NB4 (cell line): ENCODE measurements at places on chromosomes 3 and 15.

GRCh38 chr3:128567705-128568356 is 74.8 kb upstream of the GATA2 start:
- DNase-seq, result no peak

GRCh38 chr3:124587053-124587408 is 143.2 kb upstream of the UMPS start:
- DNase-seq, result no peak

GRCh38 chr15:99963096-99963825 is 230.0 kb upstream of the LYSMD4 start:
- DNase-seq, result no peak

DNA sequence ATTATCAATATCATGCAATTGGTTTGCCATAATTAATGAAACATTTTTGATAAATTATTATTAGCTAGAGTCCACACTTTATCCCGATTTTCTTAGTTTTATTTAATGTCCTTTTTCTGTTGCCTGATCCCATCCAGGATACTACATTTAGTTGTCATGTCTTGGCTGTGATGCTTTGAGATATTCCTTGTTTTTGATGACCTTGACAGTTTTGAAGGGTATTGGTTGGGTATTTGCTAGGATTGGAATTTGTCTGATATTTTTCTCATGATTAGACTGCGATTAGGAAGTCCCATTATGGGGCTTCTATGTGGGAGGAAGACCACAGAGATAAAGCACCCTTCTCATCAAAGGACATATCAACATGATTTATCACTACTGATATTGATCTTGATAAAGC is 43.0 kb downstream of the CGNL1 start:
- DNase-seq, result no peak

DNA sequence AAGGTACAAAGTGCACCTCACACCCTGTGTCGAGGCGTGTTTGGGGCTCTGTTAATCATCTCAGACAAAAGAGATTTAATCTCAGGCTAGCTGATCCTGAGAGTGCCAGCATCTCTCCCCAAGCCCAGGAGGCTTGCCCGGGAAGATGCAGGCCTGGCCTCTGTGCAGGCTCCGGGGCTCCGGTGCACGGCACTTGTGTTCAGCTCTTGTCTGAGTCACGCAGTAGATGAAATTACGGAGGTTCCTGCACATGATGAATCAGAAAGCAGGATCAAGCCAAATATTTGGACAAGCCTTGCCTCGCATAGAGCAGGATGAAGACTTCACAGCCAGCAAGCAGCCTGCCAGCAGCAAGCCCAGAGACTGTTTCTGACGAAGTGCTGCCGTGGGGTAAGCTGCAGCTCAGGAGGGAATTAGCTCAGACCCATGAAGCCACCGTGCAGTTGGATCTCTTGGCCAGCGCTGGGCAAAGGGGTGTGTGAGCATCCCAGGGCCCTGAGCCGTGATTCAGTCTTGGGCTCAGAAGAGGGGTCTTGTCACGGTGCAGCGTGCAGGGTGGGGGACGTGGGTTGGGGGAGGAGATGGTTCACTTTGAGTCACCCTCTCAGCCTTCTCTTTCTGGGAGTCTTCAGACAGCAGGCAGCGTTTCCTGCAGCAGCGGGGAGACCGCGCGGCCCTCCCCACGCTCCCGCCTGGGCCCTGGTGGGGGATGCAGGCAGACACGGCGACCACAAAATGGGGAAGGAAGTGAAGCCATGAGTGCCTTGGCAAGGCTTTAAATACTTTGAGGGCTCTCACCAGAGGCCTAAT is 89.2 kb upstream of the MEF2A start:
- DNase-seq, result peak; percentile 96

DNA sequence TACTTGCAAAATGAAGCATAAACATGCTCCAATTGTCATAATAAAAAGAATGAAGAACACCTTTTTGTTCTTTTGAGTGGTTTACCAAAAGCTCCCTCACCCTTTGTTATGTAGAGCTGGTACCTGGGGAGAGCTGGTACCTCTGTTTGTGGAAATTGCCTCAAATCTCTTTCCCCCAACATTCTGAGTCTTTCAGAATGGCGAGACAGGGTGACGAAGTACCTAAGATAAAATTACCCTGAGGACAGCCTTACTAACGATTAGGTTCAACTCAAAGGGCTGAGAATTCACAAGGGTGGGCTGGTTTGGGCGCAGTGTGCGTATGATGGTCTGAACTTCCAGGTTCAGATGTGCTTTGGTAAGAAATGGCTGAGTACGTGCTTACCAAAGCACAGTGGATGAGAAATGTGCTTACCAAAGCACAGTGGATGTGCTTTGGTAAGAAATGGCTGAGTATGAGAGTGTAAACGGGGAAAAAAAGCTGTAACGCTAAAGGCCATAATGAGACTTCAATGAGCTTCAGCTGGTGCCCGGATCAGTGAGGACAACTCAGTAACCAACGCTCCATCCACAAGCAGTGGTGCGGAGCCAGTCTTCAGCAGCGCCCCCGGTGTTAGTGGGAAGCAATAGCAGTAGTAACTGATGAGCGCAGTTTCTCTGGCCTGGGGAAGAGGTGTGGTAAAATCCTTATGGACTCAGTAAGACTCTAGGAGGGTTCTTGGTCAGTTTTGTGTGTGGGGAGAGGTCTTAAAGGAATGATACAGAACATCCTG is 72.3 kb upstream of the LRIG1 start:
- DNase-seq, result peak; percentile 10

DNA sequence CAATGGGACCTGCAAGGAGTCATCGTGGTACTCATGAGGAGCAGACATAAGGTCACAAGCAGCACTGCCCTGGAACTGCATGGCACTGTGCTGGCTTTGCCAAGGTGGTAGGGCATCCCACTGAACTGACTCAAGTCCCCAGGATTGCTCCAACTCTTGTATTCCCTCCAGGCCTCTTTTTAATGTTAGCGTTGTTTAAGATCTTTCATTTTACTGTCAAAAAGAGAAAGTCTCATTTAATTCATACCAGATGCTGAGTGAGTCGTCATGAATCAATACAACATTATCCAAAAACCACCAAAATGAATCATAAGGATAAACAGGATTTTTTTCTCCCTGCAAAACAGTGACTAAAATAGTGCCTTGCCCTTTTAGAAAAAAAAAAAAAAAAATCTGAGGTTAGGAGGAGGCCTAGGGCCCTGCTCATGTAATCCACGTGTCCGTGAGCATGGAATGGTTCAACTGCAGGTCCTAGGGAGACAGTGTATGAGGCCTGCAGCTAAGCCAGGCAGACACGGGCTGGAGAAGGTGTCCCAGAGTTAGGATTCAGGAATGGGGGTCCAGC is 36.7 kb upstream of the BLM start:
- DNase-seq, result no peak

- DNase-seq, result peak; percentile 95
Measured at GRCh38 chr15:101207867-101208288, 44.0 kb downstream of the CHSY1 start.

DNA sequence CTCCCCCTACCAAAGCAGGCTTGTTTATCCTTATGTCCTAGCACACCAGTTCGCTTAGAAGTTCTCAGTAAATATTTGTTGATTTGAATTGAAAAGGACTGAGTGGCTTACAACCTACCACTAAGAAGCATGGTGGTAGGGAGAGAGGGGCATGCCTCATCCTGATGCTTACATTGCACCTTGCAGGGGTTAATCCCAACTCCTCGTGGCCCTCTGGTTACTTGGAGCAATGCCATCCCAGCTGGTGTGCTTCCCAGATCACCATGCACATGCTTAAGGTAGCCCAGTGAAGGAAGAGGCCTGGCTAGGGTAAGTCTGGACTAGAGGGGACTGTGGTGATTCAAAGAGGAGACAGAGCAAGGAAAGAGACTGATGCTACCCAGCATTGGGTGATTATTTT is 253.3 kb downstream of the CLSTN2 start:
- DNase-seq, result no peak

GRCh38 chr3:123193448-123194101 is 8.2 kb upstream of the SEC22A start:
- no peak for DNase-seq

DNA sequence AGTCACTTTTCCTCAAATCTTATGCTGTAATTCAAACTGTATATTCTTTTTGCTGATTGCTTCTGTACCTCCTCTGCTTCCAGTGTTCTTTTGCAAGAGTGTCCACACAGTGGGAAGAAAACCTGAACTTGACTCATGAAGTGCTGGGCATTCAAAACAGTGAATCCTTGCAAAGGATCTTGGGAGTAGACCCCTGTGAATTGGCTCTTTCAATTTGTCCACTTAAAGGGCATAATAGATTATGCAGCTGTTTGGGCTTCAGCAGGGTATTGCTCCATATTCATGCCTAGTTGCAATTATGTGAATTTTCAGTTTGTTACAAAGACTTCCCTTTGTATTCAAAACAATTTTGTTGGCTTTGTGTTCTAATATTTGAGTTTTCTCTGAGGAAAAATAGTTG is 11.4 kb downstream of the ZFAND6 start:
- peak; percentile 89 for DNase-seq

GRCh38 chr3:120170223-120170622 is 76.0 kb upstream of the GSK3B start:
- no peak for DNase-seq

GRCh38 chr3:13068269-13069010 is 4.8 kb downstream of the IQSEC1 start:
- DNase-seq, result peak; percentile 28

DNA sequence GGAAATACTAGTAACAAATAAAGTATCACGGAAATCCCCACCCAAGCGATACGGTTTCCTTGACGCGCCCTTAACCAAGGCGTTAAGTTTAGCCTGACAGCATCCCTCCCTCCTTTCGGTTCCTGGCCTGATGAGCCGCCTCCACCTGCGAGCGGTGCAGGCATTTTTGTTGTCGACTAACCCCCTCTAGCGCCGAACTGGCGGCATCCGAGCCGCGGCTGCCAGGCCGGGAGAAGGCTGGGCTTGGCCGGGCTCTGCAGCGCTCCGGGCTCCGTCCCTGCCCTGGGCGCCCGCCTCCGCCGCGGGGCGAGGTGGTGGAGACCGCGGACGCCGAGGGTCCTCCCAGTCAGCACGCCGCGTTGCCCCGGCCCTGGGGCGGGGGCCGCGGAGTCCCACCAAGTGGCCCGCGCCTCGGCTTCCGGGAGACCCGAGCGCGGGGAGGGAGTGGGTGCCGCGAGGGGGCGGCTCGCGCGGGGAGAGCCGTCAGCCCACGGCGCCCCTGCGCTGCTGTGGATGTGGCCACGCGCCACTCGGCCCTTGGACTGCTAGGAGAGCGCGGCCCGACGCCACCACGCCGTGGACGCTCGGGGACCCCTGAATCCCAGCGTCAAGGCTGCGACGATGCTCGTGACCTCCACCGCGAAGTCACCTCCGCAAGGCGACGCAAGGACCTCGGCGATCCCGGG is 1.1 kb upstream of the EPHA6 start:
- peak; percentile 50 for DNase-seq

GRCh38 chr3:102091358-102091757 is 242.0 kb downstream of the NFKBIZ start:
- DNase-seq, result no peak

- no peak for DNase-seq
Measured at GRCh38 chr15:89367485-89368451, 33.1 kb upstream of the POLG start.

GRCh38 chr3:179943117-179943880 is 93.4 kb downstream of the PEX5L start:
- DNase-seq, result no peak

- DNase-seq, result peak; percentile 58
Measured at GRCh38 chr3:140863580-140864009, 78.0 kb upstream of the SLC25A36 start.

- DNase-seq, result no peak
Measured at GRCh38 chr15:65412556-65412955, 10.2 kb downstream of the IGDCC4 start.

DNA sequence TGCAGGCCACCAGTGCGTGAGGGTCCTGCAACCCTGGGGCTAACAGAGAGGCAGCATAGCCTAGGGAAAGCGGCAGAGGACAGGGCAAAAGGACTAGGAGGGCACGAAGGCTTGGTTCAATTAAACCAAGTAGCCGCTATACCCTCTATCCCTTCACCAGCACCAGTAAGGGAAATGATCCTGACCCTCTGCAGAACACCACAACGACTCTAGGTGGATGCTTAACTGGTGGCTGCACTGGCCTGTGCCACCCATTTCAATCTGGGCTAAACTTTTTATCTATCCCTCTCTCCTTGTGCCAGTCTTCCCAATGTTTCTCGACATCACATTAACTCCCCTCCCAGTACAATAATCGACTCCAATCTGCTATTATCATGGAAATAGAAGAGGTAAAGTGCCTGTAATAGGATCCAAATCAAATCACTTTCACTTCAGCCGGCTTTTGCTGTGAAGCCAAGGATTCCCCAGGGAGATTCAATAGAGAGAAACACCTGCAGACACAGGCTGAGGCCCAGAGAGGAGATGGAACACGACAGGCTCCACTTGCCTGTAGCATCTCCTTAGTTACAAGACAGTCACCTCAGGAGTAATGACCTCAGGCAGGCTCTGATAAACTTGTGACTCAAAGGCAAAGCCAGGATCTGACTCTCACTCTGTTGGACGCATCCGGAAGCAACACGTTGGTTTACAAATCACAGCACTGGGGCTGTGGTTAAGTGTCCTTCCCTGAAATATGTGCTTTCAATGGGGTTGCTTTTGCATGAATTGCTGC is 791.6 kb upstream of the ARRDC4 start:
- DNase-seq, result no peak

GRCh38 chr3:55939287-55939686 is 452.2 kb upstream of the WNT5A start:
- no peak for DNase-seq
